ENCODE measurements at places on chromosomes 2 and 18. TPM values are rescaled to one million over a fixed set of nuclear protein-coding genes. Genes with fewer than 3 reads are reported as not detected.

HOXD12 gene
- not detected for total RNA-seq

RAB6C gene
- total RNA-seq = not detected

ABCG8 gene
- total RNA-seq = 0.80 TPM

DIPK1C gene
- not detected for total RNA-seq

ZNF804A gene
- total RNA-seq = 0.52 TPM

FEV gene
- not detected for total RNA-seq

TBC1D8 gene
- total RNA-seq = 35.4 TPM

TUBA3E gene
- not detected for total RNA-seq

UPP2 gene
- not detected for total RNA-seq

GNAL gene
- 3.7 TPM for total RNA-seq

GRP gene
- total RNA-seq = 40.8 TPM

TAF4B gene
- total RNA-seq = 2.3 TPM

MAP2 gene
- total RNA-seq = 10.6 TPM

SNORC gene
- total RNA-seq = 0.97 TPM

VAMP5 gene
- 68.8 TPM for total RNA-seq

GAREM1 gene
- total RNA-seq = 12.6 TPM

EFEMP1 gene
- 190 TPM for total RNA-seq

MOCOS gene
- 0.68 TPM for total RNA-seq

ATP6V1C2 gene
- total RNA-seq = 0.55 TPM

RIF1 gene
- 78.3 TPM for total RNA-seq

POTEJ gene
- 0.09 TPM for total RNA-seq

SOWAHC gene
- total RNA-seq = 12.8 TPM

TFCP2L1 gene
- total RNA-seq = 36.1 TPM

CFAP65 gene
- total RNA-seq = 10.3 TPM

SULT1C4 gene
- total RNA-seq = 85.0 TPM

GKN1 gene
- not detected for total RNA-seq

FOXD4L1 gene
- 0.34 TPM for total RNA-seq

LRATD1 gene
- total RNA-seq = 23.0 TPM

CLHC1 gene
- total RNA-seq = 33.8 TPM

PDE1A gene
- 5.5 TPM for total RNA-seq

NMS gene
- total RNA-seq = not detected

ATG9A gene
- total RNA-seq = 49.1 TPM

GREB1L gene
- 0.28 TPM for total RNA-seq

LRRTM1 gene
- total RNA-seq = 0.77 TPM

LIMS4 gene
- 0.55 TPM for total RNA-seq

LBX2 gene
- total RNA-seq = 1.9 TPM

CXCR2 gene
- 1.6 TPM for total RNA-seq

MC4R gene
- 0.37 TPM for total RNA-seq

LYPD1 gene
- 6.6 TPM for total RNA-seq

REV1 gene
- total RNA-seq = 45.9 TPM

TCF4 gene
- total RNA-seq = 356 TPM

TMEM17 gene
- 3.9 TPM for total RNA-seq

SERPINB10 gene
- 0.64 TPM for total RNA-seq

RNF125 gene
- 4.8 TPM for total RNA-seq

CIB4 gene
- 1.3 TPM for total RNA-seq

VPS4B gene
- total RNA-seq = 55.5 TPM
